ENCODE measurements at places on chromosomes 7 and 10. TPM values are rescaled to one million over a fixed set of nuclear protein-coding genes. Genes with fewer than 3 reads are reported as not detected.

The HTR7 gene
- 26.9 TPM for total RNA-seq

GRCh38 chr10:102157224-102157623, 5.0 kb downstream of the NOLC1 start:
- DNase-seq = no peak

DNA sequence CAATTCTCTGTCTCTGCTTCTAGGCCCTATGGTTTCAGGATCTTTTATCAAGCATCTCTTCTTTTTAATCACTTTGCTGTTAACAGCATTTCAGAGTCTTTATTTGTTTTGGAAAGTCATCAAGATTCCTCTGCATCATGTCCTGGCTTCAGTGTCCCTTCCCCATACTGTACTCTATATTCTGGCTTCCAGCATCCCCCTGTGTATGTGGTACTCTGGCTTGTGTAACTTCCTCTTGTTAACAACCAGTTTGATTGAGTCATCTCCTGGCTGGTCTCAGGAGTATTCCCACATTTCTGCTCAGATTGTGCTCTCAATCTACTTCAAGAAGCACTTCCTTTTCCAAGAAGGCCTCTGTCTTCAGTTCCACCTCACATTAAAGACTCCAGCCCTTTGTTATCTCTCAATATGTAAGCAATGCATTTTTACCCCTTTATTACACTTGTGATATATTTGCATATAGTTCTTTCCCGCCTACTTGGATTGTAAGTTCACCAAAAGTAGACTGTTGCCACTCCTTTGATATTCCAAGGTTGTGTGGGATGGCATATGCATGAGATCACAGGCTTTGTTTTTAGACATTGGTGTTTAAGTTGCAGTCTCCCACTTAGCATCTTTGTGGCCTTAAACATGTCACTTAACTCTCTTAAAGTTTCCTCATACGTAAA, 15.1 kb upstream of the ATE1 start:
- no peak for DNase-seq

- no peak for DNase-seq
These were observed 18.7 kb downstream of the RTKN2 start for GRCh38 chr10:62249957-62250356.

GRCh38 chr10:129958629-129959543, 5.2 kb downstream of the EBF3 start:
- DNase-seq = no peak

GRCh38 chr7:47352394-47352968, 229.4 kb downstream of the TNS3 start:
- DNase-seq = no peak

- DNase-seq = no peak
These were observed 4.5 kb downstream of the CFAP46 start for GRCh38 chr10:132937861-132938260.

- no peak for DNase-seq
These were observed 372.6 kb downstream of the LRMDA start for GRCh38 chr10:75803816-75804552.

GRCh38 chr10:131870831-131871672, 29.8 kb upstream of the PPP2R2D start:
- no peak for DNase-seq

DNA sequence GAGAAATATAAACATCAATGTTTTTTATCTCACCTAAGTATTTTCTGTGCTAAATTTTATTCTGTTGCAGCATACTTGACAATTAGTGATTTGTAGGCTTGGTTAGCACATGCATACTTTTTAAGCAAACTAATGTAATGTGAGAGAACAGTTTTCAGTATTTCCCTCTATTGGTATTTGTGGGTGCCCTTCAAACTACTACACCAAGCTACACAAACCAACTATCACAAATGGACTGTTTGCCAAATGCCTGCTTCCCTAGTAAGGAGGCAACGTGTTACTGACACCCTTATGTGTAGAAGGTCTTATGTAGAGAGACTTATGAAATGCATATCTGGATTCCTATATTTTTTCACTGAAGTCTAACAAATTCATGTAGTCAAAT, 98.4 kb upstream of the FZD1 start:
- no peak for DNase-seq

DNA sequence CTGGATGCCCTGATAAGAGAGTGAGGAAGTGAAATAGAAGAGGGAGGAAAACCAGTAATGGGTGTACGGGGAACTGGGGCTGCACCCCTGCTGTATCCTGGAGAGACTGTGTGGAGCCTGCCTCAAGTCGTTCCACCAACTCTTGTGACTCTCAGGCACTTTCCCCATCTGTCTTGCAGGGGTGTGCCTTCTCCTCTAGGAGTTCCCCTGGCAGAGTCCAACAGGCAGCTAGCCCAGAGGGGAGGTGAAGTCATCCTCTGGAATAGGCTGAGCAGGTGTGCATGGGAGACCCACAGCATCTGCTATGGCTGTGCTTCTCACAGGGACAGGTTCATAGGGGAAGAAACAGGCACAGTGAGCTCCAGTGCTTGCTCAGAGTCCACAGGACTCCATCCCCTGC, 46.8 kb downstream of the WIPF3 start:
- DNase-seq = no peak

DNA sequence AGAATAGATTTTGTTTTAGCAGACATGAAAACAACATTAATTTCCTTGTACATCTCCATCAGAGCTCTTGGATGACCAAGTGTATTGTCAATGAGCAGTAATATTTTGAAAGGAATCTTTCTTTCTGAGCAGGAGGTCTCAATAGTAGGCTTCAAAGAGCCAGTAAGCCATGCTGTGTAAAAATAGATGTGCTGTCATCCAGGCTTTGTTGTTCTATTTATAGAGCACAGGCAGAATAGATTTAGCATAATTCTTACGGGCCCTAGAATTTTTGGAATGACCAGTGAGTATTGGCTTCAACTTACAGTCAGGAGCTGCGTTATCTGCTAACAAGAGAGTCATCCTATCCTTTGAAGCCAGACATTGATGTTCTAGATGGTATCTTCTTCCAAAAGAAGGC, 19.0 kb downstream of the MINPP1 start:
- no peak for DNase-seq

The SORCS1 gene
- total RNA-seq = 4.9 TPM
